T-cell (primary cell): ENCODE measurements at places on chromosomes 13 and 19.

DNA sequence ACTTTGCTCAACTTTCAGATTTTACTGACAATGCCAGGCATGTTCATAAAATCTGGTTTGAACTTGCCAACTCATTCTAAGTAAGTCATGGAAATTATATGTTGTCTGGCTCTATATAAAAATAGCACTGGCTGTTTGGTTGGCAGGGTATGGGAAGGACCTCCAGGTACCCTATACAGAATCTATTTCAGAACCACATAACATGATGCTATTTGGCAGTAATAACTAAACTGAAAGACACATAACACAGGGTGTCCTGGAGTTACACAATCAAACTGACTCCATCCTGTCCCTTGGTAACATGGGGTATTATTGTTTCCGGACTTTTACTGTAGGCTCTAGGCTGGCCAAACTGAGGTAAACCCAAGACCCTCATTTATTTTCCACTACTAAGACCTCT, 248.8 kb downstream of the RGCC start:
- DNase-seq, result no peak

DNA sequence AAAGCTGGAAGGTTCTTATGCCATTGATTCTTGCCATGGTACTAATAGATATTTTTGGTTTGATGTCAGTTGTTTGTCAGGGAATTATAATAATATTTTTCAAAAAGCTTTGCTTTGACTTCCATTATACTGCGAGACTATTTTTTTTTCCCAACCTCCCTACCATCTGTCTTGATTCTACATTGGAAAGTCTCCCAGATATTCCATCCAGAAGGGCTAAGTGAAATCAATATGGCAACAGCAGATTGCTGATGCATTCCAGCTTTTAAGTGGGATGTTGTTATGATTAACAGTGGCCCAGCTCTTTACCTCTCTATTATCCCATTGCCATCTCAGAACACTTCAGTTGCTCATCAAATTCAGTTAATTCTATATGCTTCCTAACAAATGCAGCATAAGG, 247.4 kb downstream of the OXGR1 start:
- DNase-seq, result no peak

DNA sequence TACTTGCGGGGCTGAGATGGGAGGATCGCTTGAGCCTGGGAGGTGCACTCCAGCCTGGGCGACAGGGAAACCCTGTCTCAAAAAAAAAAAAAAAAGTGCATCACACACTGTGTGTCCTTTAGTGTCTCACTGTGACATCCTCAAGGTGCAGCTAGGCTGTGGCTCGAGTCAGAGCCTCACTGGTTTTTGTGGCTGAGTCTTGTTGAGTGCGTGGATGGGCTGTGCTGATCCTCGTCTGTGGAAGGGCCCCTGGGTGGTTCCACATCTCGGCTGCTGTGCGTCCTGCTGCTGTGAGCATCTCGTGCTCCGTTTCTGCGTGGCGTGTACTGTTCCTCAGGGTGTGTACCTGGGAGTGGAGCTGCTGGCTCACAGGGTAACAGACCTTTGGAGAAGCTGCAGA, 11.2 kb downstream of the STK11 start:
- DNase-seq, result no peak

- DNase-seq, result no peak
Measured at GRCh38 chr13:94313321-94313910, 166.1 kb downstream of the DCT start.

DNA sequence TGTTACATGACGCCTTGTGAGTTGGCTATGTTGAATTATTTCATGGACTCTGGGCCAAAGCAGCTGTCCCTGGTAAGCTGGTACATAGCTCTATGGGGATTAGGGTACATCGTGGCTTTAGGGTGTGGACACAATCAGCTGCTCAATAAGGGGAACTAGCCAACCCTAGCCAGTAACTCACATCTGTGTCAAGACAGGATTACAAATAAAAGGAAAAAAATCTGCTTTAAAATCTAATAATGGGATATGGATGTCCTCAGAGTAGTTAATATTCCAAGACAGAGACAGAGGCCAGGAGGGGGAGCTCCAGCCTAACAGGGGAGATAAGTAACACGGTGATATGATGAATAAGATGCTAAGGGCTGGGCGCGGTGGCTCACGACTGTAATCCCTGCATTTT, 21.1 kb upstream of the ZNF766 start:
- DNase-seq, result peak; percentile 30
